NCI-H1105 (cell line): ENCODE measurements at places on chromosomes 6 and 20.

DNA sequence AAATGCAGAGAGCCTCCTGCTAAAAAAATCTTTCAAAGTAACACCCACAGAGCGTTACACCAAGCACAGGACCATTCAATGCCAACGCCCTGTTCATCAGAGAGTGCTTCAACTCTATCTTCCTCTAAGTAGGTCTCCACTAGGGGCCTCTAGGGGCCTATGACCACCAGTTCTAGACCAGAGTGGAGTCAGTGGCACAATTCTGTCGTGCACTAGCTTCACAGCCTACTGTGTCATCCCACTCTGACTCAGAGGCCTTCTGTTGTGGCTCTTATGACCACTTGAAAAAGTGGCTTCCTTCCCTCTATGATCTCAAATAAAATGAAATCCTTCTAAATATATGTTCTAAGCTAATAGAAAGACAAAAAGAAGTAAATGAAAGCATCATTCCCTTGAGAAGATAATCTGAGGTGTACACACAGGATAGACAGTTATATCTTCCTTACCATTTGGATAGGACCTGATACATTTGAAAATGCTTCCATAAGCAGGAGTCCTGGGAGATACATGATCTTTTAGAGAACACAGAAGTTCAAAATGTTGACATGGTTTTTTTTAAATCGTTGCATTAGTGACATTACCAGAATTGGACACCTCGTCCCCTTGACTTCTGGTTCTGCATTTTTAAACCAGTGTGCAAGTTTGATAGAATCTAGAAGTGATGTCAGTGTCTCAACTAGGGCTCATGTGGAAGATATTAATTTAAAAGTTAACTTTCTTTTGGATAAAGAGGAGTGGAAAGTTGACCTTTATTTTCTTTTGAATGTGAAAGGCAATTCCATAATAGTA, 151.9 kb downstream of the SH3BGRL2 start:
- DNase-seq: no peak

DNA sequence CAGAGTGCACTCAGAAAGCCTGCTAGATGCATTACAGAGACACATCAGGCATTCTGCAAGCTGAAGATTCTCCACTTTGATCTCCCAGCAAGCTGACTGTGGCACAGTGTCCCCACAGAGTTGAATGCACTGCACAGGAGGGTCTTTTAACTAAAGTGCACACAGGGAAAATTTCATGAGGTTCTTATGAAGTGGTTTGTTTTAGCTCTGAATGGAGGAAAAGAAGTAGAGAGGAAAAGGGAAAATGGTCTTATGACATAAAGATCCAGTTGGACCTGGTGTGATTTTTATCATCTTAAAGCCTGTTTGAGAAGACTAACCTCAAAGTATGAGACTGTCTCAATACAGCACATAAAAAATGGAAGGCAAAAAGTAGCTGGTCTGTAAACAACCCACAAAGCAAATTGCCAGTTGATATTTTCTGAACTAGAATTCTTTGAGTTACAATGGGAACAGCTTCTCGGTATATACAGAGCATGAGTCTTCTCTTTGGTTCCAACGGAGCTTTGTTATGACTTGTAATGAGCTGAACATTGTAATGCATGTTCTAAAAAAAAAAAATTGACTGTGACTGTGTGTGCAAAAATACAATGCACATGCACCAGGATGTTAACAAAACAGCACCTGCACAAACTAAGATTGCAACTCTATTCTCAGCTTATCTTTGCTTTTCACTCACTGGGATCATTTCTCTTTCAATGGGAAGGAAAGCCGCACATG, 383.0 kb upstream of the ID4 start:
- DNase-seq: no peak

GRCh38 chr6:33896391-33897188, 92.8 kb upstream of the MLN start:
- DNase-seq: no peak

DNA sequence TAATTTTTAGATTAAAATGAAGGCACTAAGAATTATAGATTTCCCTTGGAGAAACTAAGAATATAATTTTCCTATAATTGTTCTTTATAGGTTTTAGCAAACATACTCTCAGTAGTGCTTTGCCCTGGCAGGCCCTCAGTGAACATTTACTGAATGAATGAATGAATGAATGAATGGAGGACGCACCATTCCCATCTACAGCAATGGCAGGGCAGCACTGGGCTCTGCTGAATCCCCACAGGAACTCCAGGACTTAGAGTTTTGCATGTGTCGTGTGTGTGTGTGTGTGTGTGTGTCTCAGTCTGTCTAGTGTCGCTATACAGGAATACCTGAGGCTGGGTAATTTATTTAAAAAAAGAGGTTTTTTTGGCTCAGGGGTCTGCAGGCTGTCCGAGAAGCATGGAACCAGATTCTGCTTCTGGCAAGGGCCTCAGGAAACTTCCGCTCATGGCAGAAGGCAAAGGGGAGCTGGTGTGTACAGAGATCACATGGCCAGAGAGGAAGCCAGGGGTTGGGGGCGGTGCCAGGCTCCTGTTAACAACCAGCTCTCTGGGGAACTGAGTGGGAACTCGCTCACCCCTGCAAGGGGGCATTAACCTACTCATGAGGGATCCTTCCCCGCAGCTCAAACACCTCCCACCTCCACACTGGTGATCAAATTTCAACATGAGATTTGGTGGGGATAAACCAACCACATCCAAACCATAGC, 20.1 kb downstream of the RNASET2 start:
- DNase-seq: no peak

- DNase-seq: no peak
Observed at GRCh38 chr20:25398376-25399036, 7.9 kb upstream of the ABHD12 start.

- no peak for DNase-seq
Observed at GRCh38 chr20:23096986-23097520, 10.9 kb upstream of the CD93 start.

DNA sequence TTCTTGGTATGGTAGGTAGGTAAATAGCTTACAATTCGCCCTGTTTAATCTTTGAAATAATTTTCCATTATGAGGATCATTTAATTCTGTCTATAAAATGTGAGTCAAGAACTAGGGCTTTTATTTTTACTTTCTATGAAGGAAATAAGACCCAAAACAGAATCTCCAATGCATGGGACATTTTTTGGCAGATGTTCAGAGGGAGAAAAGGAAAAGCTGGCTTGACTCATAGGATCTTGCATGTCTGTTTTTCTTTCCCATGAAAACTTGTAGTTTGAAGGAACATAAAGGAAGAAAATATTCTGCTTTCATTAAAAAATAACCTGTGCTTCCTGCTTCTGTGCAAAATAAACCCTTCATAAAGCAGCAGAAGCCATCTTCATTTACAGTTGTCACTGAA, 143.1 kb upstream of the INSM1 start:
- DNase-seq: no peak

- no peak for DNase-seq
Observed at GRCh38 chr6:28368522-28368921, 18.8 kb downstream of the ZKSCAN3 start.

DNA sequence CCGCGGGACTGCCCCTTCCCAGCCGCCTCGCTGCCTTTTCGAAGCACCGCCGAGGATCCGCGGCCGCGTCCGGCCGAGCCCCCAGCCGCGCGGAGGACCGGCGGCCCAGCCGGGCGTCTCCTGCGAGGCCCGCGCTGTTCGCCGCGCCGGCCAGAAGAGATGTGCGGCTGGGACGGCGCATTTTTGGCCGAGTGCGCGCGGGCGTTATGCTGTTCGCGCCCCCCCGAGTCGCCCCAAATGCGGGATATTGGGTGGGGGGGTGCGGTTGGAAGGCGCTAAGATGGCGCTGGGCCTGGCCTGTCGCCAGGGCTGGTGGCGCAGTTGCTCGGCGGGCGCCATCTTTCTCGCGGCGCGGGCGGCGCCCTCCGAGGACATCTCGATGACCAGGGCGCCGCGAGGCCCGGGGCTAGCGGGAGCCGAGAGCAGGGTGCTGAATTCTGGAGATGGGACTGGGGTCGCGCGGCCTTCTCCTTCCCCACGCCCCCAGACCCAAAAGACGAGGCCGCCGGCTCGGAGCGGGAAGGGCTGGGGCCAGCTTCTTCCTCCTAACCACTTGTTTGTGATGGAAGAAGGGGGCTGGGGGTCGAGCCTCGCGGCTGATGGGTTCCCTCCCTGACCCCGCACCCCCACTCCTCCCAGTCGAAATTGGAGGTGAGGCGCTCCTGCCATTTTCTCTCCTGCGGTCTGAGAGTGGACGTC, 1.5 kb downstream of the BICRAL start:
- DNase-seq: peak; percentile 78

DNA sequence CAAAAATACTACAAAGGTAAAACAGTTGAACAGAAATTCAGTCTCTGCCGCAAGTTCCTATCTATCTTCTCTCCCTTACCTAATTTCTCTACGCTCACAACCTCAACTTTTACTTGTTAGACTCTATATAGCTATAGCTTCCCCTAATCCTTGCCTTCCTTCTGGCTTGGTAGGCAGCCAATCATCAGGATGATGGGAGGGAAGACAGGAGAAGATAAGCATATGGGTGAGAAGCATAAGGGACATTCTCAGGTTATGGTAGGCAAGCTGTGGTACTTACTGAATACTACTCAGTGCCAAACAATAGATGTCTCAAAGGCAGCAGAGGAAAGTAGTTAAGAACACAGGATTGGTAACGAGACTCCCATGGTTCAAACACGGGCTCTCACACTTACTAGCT, 7.8 kb downstream of the CCNC start:
- DNase-seq: no peak

GRCh38 chr6:80527552-80528052, 421.1 kb downstream of the BCKDHB start:
- DNase-seq: peak; percentile 94

DNA sequence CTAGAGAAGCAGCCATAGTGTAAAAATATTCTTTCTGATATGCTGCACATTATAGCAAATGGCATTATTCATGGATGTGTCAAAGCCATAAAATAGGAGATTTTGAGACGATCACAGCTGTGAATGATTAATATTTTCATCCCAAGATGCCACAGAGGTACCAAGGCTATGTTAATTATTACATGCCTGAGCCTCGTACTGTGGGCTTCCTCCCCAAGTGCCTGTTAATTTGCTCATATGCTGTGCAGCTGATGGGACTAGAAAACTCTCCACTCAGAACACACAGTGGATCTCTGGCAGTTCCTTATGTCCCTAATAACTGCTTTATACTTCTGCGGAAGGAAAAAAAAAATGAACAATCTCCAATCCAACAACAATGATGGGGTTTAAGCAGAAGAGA, 184.9 kb upstream of the TSHZ2 start:
- DNase-seq: no peak

GRCh38 chr6:127392301-127392700, 48.9 kb upstream of the ECHDC1 start:
- DNase-seq: no peak

GRCh38 chr6:27478706-27479318, 5.9 kb upstream of the ZNF184 start:
- DNase-seq: peak; percentile 78

DNA sequence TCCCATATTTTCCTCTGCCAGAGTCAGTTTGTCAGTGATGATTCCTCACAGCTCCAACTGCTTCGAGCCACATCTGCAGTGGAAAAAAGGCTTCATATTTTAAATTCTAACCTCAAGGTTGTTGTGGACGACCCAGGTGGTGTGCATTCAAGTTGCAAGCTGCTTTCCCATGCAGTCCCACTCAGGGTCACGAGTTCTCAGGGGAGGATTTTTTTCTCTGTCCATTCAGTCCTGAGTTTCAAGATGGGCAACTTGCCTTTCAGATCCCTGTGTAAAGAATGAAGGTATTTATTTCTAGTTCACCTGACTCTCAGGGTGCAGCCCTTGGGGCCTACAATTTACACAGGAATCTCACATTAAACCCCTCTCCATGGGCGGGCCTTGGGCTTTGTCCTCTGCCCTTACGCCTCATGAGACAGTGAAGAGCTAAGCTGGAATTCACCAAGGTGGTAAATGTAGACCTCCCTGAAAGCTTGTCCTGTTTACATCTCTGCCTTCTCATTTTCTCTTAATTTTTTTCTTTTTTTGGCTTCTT, 65.9 kb downstream of the TPD52L1 start:
- no peak for DNase-seq

DNA sequence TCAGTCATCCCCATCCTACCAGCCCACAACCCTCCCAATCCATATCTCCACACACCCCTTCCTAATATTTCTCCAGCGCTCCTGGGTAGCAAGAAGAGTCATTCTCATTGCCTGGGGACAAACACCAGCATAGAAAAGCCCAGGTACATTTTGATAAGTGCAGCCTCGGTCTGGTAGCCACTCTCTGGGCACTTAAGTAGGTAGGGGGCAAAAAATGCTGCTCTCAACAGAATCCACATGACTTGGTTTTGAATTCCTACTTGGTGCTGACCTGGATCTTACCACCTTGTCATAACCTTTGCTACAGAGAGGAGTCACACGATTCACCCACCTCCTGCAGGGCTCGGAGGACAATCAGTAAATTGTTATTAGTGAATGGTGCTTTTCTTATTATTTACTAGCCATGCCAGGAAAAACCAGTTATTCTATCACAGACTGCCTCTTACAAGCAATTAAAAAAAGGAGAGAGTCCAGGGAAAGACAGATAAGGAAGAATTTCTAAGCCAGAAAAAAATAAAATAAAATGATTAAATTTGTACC, 249.1 kb downstream of the LY86 start:
- no peak for DNase-seq

GRCh38 chr6:81752084-81752920, at the start of gene TENT5A:
TSS of gene TENT5A (minus strand) at chr6:81752681. CDS start at chr6:81752141, 540 bp downstream.
- DNase-seq: peak; percentile 72

DNA sequence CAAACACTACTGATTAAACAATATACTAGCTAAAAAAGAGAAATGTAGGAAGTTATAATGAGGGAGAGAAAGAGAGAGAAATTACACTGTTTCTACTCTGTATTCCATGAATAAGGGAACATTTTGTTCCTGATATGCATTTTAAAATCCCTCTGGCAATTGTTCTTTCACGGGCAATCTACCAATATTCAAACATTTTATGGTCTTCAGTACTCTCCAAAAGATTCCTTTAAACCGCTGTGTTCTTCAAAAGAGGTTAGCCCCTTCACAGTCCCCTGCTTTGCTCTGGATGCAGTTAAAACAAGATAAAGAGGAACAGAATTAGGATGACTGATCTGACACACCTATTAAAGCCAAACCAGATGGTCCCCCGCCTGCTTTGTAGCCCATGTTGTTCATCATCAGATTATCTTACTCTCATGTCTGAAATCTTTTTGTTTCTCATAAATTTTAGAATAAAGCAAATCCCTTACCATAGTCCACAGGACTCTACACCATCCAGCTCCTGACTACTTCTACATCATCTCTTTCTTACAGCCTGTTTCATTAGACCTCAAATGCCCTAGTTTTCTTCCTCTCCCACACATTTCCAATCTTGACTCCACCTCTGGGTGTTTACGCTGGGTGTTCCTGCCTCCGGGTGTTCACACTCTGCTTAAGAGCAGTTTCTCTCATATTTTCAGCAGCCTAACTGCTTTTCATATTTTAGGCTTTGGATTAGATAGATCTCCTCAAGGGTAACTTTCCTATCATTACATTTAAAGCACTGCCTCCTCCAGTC, 399.7 kb downstream of the COL12A1 start:
- DNase-seq: no peak

DNA sequence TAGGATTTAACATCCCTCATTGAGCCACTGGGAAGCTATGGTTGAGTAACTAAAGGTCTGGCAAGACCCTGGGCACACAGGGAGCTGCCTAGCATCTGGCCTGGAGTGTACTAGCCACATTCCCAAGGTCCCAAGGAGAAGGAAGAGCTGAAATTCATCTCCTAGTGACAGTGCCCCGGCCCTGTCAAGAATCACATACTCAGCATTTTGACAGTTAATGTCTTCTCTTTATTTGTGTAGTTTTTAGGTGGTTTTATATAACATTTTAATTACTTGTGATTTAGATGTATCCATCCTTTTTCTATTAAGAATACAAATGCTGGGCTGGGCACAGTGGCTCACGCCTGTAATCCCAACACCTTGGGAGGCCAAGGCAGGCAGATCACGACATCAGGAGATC, 40.4 kb downstream of the ALDH5A1 start:
- no peak for DNase-seq

- no peak for DNase-seq
Observed at GRCh38 chr6:52271852-52272460, 12.6 kb downstream of the MCM3 start.
